ENCODE measurements at places on chromosomes 6 and 20. TPM values are rescaled to one million over a fixed set of nuclear protein-coding genes. Genes with fewer than 3 reads are reported as not detected.

- DNase-seq: no peak
- H3K4me3 ChIP-seq: no peak overlapping the region
- H3K27me3 ChIP-seq: no peaks in the 10 kb centered on the region
- no peaks in the 10 kb centered on the region for H3K4me1 ChIP-seq
Measured at GRCh38 chr6:21033575-21034026, 499.3 kb downstream of the CDKAL1 start.

GRCh38 chr20:50385733-50386640, 124.2 kb upstream of the PTPN1 start:
- DNase-seq: peak; percentile 77
- no peaks in the 10 kb centered on the region for H3K27me3 ChIP-seq
- H3K4me3 ChIP-seq: peak overlapping the region; percentile 20

The NFATC2 gene
- 62.0 TPM for total RNA-seq

DNA sequence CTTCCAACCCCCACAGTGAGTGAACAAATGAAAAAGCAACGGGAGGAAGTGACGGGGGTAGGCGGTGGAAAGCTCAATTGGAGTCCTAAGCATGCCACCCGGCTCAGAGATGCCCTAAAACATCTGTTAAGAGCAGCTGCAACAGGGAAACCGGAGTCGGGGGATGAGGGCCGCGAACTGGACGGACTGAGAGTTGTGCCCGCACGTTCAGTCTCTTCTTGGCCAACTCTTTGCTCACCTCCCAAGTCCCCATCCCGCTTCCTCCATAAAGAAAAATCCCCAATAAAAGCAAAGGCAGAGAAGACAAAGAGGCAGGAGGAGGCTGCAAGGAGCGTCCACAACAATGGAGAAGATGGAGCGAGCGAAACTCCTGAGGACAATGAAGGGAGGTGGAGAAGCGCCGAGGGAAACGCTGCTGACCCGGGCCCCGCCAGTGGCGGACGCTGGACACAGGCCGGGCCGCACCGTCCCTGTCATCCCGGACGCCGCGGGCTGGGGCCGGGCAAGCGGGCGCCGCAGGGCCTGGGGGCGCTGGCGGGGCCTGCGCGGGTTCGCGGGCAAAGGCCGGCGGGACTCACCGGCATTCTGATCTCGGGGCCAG, 600 bp downstream of the SEC63 start:
- peak; percentile 75 for DNase-seq
- H3K4me1 ChIP-seq: peaks cover 32% of the 10 kb centered on the region
- peak overlapping the region; percentile 97 for H3K27ac ChIP-seq
- peaks cover 14% of the 10 kb centered on the region for H3K36me3 ChIP-seq
- H3K27me3 ChIP-seq: no peaks in the 10 kb centered on the region
- peak overlapping the region; percentile 86 for H3K4me3 ChIP-seq

GRCh38 chr6:22432060-22432459, 135.2 kb upstream of the PRL start:
- no peak overlapping the region for H3K27ac ChIP-seq
- no peak for DNase-seq
- no peaks in the 10 kb centered on the region for H3K27me3 ChIP-seq

- H3K27ac ChIP-seq: no peak overlapping the region
- DNase-seq: no peak
- H3K4me3 ChIP-seq: no peak overlapping the region
Measured at GRCh38 chr6:15109338-15110090, 136.4 kb upstream of the JARID2 start.

The ATP6V1G2 gene
- 3.7 TPM for total RNA-seq

DNA sequence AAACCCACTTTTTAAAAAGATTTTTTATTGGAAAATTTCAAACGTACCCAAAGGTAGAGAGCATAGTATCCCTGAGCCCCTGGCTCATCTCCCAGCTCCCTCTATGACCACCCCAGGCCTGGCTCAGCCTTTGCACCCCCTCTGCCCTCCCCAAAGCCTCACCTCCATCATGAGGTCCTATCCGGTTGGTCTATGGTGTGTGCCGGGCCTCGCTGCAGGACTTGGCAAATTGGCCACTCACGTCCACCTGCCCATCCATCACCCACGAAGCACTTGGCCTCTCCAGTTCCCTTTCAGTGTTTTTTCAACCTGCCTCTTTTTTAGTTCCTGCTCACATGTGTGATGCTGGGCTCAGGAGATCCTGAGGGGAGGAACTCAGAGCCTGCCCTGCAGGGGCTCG, 147.4 kb downstream of the CDH4 start:
- H3K4me1 ChIP-seq: no peaks in the 10 kb centered on the region
- no peak overlapping the region for H3K27ac ChIP-seq
- no peak overlapping the region for H3K4me3 ChIP-seq

The FLOT1 gene
- total RNA-seq: 199 TPM

DNA sequence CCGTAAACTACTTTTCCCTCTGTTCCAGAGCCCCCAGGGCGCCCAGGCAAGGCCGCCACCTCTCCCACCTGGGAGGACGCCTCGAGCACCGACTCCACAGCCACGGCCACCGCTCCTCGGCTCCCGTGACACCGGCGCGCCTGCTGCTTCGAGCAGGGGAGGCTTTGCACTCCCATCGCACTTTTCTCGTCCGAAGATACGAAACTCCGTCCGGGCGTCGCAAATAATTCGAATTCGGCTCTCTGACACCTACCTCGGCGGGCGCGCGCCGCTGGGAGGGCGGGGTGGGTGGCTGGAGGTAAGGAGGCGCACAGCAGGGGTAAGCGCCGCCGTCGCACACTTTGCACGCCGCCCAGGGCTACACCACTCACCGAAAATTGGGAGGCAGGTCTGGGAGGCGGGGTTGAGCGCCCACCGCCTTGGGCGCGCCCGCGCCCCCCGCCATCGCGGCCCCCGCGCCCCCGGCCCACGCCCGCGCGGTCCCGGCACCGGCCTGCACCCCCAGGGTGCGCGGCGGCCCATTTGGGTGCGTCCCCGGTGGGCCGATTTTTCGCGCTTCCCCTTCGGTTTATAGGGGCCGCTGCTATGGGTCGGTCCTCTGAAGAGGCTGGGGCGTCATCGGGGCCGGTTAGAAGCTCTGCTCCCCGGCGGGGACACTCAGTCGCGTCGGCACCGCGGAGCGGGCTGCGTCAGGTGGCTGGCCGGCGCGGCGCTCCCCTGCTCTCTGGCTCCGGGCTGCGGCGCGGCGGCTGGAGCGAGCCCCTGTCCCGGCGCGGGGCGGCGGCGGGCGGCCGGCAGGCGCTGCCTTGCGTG, 36.2 kb downstream of the GNAS start:
- H3K36me3 ChIP-seq: peaks cover 12% of the 10 kb centered on the region
- H3K27me3 ChIP-seq: no peaks in the 10 kb centered on the region
- peak; percentile 86 for DNase-seq
- peaks cover 31% of the 10 kb centered on the region for H3K4me1 ChIP-seq

GRCh38 chr20:34433391-34433790, 70.3 kb downstream of the ITCH start:
- no peak for DNase-seq
- H3K4me1 ChIP-seq: peaks cover 23% of the 10 kb centered on the region
- H3K4me3 ChIP-seq: no peak overlapping the region

The PRL gene
- not detected for total RNA-seq

DNA sequence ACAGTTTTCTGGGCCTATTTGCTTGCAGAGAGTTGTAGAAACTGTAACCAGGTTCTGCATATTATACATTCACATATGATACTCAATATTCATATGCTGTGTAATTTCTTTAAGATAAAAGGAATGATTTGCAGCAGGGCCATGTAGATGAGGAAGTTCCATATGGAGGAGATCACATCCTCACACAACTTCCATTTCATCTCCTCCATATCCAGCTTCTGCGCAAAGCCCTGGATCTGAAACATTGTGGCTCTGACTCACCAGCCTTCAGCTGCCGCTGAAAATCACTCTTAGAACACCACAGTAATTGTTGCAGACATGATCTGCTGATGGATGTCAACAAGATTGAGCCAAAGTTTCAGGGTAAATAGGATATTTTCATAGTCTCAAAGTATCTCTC, 57.7 kb downstream of the PXDC1 start:
- peaks cover 19% of the 10 kb centered on the region for H3K27me3 ChIP-seq
- H3K4me3 ChIP-seq: no peak overlapping the region
- DNase-seq: no peak
- H3K4me1 ChIP-seq: no peaks in the 10 kb centered on the region
- no peak overlapping the region for H3K27ac ChIP-seq

The EPHA7 gene
- total RNA-seq: not detected

The HTR1E gene
- not detected for total RNA-seq

DNA sequence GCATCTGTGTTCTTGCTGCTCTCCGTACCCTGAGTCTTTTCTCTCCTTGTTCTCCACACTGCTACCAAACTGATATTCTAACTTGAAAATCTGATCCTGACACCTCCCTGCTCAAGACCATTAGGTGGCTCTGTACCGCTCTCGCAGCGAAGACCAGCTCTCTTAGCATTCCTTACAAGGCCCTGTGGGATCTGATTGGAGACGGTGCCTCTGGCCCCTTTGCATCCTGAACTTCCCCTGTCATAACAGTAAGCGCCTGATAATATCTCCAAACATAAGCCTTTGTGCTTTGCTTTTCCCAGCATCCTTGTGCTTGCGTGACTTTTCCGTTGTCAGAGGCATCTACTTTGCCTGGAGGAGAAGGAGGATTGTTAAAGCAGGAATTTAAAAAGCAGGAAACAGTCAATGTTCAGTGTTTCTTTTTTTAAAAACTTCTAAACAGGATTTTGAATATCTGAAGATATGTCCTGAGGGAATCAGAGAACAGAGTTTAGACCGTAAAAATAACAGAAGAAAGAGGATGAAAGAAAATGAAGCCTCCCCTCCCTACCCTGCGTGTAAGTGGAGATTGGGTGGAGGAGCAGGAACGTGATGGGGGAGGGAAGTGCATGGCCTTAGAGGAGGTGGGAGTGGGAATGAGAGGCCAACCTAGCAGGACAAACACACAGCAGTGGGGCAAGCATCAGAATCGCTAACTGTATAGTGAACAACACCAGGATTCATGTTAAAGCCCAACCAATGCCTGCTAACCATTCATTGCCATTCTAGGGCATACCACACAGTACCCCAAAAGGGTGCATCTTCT, 89.2 kb upstream of the STMND1 start:
- H3K36me3 ChIP-seq: peaks cover 3% of the 10 kb centered on the region
- H3K27ac ChIP-seq: no peak overlapping the region
- peaks cover 20% of the 10 kb centered on the region for H3K4me1 ChIP-seq
- H3K27me3 ChIP-seq: peaks cover 39% of the 10 kb centered on the region

- no peak overlapping the region for H3K27ac ChIP-seq
- H3K27me3 ChIP-seq: peaks cover 18% of the 10 kb centered on the region
- peaks cover 12% of the 10 kb centered on the region for H3K36me3 ChIP-seq
- no peak for DNase-seq
- peaks cover 57% of the 10 kb centered on the region for H3K4me1 ChIP-seq
Measured at GRCh38 chr20:3783511-3784195, 2.4 kb upstream of the SPEF1 start.

GRCh38 chr6:151381722-151382121, 9.6 kb downstream of the ZBTB2 start:
- H3K36me3 ChIP-seq: peaks cover 51% of the 10 kb centered on the region
- peak overlapping the region; percentile 97 for H3K27ac ChIP-seq
- peaks cover 72% of the 10 kb centered on the region for H3K4me1 ChIP-seq
- H3K4me3 ChIP-seq: peak overlapping the region; percentile 33
- no peaks in the 10 kb centered on the region for H3K27me3 ChIP-seq

The JPH2 gene
- total RNA-seq: not detected

The SMLR1 gene
- not detected for total RNA-seq

- no peak overlapping the region for H3K4me3 ChIP-seq
- H3K36me3 ChIP-seq: peaks cover 59% of the 10 kb centered on the region
- no peaks in the 10 kb centered on the region for H3K27me3 ChIP-seq
- peaks cover 12% of the 10 kb centered on the region for H3K4me1 ChIP-seq
- no peak for DNase-seq
- no peak overlapping the region for H3K27ac ChIP-seq
Measured at GRCh38 chr6:159777240-159777904, 12.0 kb downstream of the TCP1 start.

- DNase-seq: no peak
- no peaks in the 10 kb centered on the region for H3K36me3 ChIP-seq
- H3K27me3 ChIP-seq: no peaks in the 10 kb centered on the region
- peaks cover 1% of the 10 kb centered on the region for H3K4me1 ChIP-seq
- no peak overlapping the region for H3K4me3 ChIP-seq
Measured at GRCh38 chr20:20406306-20406705, 38.4 kb downstream of the INSM1 start.

GRCh38 chr6:50410579-50410978, 302.7 kb upstream of the TFAP2D start:
- no peak overlapping the region for H3K27ac ChIP-seq
- no peaks in the 10 kb centered on the region for H3K27me3 ChIP-seq
- no peaks in the 10 kb centered on the region for H3K36me3 ChIP-seq

DNA sequence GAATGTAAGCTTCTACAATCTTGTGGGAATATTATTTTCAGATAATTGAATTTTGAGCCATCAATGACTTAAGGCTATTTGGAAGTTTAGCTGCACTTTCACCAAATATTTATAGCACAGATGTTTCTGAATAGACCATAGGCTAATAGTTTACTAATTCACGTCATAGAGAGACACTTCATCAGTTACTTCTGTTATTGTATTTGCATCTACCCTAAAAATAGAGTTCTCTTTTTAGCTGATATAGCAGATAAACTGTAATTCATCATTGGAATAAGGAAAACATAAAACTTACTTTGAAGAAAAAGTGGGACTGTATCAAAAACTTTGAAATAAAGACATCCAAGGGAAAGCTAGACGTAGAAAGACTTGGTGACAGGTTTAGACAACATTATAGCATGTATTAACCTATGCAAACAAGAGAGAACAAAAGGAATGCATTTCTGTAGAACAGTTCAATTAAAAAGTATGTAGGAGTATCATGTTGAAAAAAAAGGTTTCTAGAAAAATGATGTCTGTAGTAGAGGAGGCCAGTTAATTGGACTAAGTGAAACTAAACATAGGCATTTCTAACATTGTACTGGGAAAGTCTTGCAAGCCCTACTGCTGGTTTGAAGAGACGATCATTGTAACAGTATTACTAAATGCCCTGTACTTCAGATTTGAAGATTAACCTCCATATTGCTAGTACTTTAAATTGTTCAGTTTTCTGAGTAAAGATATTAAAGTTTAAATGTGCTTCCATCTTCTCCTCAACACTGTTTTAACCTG, 123.3 kb downstream of the ZFAND3 start:
- peaks cover under 1% of the 10 kb centered on the region for H3K4me1 ChIP-seq
- H3K27me3 ChIP-seq: no peaks in the 10 kb centered on the region
- H3K4me3 ChIP-seq: no peak overlapping the region
- H3K27ac ChIP-seq: no peak overlapping the region
- H3K36me3 ChIP-seq: peaks cover 8% of the 10 kb centered on the region
- DNase-seq: no peak

The ARMC12 gene
- 1.6 TPM for total RNA-seq

GRCh38 chr20:24998121-24998520, 5.6 kb upstream of the APMAP start:
- H3K27me3 ChIP-seq: peaks cover 11% of the 10 kb centered on the region
- H3K27ac ChIP-seq: no peak overlapping the region
- no peak for DNase-seq

The CNKSR3 gene
- total RNA-seq: not detected

GRCh38 chr20:51365670-51366069, 176.8 kb downstream of the NFATC2 start:
- peaks cover 4% of the 10 kb centered on the region for H3K27me3 ChIP-seq
- DNase-seq: no peak
- H3K4me1 ChIP-seq: peaks cover 2% of the 10 kb centered on the region
- H3K27ac ChIP-seq: no peak overlapping the region
- peaks cover 2% of the 10 kb centered on the region for H3K36me3 ChIP-seq
- H3K4me3 ChIP-seq: no peak overlapping the region

The TRDN gene
- not detected for total RNA-seq

GRCh38 chr20:35145141-35145564, 2.0 kb downstream of the EDEM2 start:
- H3K4me3 ChIP-seq: peak overlapping the region; percentile 47
- H3K27ac ChIP-seq: peak overlapping the region; percentile 19
- H3K36me3 ChIP-seq: peaks cover 20% of the 10 kb centered on the region
- DNase-seq: peak; percentile 50
- H3K4me1 ChIP-seq: peaks cover 31% of the 10 kb centered on the region

Measured in activated CD4-positive, alpha-beta T cell treated with anti-CD3 and anti-CD28 coated beads, Interleukin-2, amount 10 ng/mL, durations not matched to agents 7 days and 5 days (primary cell).